ENCODE measurements at places on chromosomes 5 and 9.

GRCh38 chr5:106964132-106964531 is 706.6 kb downstream of the EFNA5 start:
- no peak for DNase-seq

DNA sequence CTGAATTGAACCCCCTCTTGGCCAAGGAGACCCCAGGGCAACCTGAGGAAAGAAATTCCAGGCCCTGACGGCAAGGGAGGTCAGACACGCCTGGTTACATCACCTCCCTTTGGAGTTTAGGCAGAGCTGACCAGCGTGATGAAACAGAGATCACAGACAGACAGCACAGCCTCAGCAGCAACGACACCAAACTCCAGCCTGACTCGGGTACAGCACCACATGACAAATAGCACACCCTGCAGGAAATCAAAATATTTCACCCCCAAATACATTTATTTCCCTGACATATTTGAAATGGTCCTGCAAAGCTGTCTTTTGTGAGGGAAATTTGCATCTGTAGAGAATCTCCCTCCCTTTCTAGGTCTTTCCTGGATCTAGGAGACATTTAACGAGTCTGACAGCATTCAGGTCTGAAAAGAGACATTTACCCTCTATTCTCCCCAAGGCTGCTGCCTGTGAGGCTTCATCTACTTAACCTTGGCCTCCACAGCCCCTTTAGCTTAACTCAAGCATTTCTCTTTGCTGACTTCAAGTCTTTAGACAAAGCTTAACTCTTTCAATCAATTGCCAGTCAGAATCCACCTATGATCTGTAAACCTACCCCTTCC is 2.6 kb downstream of the QSOX2 start:
- no peak for DNase-seq

DNA sequence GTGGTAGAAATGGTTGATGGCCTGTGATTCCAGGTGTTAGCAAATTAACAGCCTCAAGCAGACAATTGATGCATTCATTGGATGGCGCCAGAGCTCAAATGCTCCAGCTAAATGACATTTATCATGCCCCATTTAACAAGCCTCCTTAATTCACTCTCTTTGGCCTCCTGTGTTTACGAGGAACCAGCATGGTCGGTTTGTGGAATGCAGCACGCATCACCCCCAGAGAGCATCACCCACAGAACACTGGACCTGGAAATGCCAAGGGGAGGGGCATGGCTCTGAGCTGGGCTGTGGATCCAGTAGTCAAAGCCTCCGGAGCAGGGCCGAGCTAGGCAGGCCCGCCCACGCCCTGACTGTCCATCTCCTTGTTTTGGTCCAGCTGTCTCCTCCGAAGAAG is 434.0 kb downstream of the GADD45G start:
- no peak for DNase-seq

DNA sequence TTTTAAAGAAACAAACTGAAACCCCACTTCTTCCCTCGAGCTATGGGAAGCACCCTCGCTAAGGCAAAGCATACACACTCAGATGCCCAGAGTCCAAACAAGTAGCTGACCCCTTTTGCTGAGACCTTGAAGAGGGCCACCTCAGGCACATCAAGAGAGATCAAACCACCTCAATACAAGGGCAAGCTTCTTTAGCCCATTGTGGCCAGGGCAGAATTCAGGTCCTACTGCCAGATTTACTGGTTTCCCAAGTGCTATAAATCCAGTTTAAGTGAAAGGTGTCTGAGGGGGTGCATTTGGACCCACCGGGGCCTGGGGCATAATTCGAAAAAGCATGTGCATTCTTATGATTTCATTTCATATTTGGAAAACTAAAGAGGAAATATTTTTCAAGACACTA is 40.4 kb downstream of the NEURL1B start:
- no peak for DNase-seq

DNA sequence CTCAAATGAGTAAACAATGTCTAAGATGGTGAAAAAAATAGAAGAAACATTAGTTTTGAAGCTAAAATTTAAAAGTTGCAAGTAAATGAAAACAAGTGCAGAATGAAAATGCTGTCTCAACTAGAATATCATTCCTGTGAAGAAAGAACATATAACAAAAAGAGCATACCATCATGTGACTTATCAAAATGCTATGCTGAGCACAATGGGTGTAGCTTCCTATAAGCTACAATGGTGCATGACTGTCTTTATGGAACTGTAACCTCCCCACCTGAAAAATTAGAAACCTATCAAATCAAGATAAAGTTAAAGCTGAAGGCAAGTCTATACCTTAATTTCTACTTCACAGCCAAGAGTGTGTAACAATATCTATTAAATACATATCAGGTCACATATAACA is 192.0 kb downstream of the AP3B1 start:
- DNase-seq, result no peak

- DNase-seq, result no peak
Observed at GRCh38 chr5:99544356-99544755, 615.5 kb upstream of the CHD1 start.

All from activated CD4-positive, alpha-beta T cell treated with anti-CD3 and anti-CD28 coated beads, Interleukin-2, amount 50 U/mL, for 48 hours (primary cell).